ENCODE measurements at places on chromosomes 12 and 14. TPM values are rescaled to one million over a fixed set of nuclear protein-coding genes. Genes with fewer than 3 reads are reported as not detected.

DEPDC4 gene
- 1.5 TPM for total RNA-seq

CLEC4D gene
- not detected for total RNA-seq

DNA sequence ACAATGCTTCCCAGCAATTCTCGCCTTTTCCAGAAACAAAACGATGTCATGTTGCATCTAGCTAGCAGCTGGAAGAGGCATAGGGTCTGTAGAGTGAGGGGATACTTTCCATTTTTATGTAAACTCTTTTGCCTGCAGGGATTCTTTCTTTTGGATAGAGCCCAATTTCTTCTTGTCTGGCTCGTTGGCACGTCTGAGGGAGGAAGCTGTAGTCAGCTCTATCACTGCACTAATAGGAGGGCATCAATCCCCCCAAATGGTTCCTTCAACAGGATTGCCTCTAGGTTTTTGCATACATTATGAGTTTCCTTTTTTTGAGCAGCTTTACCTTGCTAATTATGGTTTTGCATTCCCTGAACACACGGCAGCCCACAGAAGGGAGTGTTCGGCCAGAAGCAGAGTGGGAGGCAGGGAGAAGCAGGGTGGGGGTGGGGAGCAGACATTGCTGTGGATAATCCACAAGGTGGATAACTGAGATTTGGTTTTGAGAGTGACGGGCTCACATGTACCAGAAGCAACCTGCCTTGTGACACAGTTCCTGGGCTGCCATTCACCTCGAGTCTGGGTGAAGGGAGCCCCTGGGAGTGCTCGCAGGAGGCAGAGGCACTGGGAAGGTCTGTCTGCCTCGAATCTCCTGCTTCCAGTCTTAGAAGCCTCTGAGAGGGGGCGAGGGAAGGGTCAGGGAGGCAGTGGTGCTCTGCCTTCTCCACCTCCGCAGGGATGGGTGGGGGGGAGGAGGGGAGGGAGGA, 24.5 kb downstream of the LRTM2 start:
- DNase-seq, result no peak
- no peaks in the 10 kb centered on the region for H3K36me3 ChIP-seq
- H3K4me3 ChIP-seq, result no peak overlapping the region
- H3K27ac ChIP-seq, result no peak overlapping the region
- H3K27me3 ChIP-seq, result peaks cover 12% of the 10 kb centered on the region
- no peaks in the 10 kb centered on the region for H3K4me1 ChIP-seq

OGFOD2 gene
- total RNA-seq, result 29.8 TPM

MIPOL1 gene
- not detected for total RNA-seq

C12orf42 gene
- 0.84 TPM for total RNA-seq

DNA sequence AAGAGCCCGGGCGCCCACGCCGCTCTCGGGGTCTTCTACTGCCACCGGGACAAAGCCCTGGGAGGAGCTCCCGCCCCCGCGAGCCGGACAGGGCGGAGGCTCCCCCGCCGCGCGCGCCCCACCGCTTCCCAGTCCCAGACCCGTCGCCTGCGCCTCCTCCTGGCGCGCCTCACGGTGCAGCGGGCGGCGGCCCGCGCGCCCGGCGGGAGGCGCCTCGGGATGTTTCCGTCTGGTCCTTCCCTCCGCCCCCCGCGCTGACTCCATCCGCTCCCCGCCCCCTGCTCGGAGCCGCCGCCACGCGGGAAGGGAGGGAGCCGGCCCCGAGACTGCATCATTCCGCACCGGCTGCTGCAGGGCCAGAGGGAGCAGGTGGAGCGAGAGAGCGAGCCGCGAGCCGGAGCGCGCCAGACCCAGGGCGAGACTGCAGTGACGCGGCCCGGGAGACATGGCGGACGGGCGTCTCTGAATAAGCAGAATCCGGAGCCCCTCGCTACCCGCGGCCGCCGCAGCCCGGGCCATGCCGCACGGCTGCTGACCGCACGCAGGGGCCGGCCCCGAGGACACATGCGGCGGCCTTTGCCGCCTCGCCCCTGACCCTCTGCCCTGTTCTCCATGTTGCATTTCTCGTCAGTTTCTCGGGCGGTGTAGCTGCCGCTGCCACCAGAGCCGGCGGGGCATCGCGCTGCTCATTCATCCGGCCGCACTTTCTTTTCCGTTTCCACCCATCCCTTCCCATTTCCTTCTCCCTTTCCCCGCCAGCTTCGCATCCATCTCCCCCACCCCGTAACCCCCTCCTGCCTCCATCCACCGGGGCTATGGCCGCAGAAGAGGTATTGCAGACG, at the start of gene BICD1:
Gene BICD1 (plus strand): TSS at position 331 of the 842 bp plus-strand sequence. CDS start 485 bp downstream, at position 816.
- peaks cover 10% of the 10 kb centered on the region for H3K27me3 ChIP-seq
- peak within 1 kb of the TSS; percentile 87 for H3K27ac ChIP-seq
- peaks cover 24% of the 10 kb centered on the region for H3K4me1 ChIP-seq
- H3K36me3 ChIP-seq, result peaks cover 4% of the 10 kb centered on the region
- H3K4me3 ChIP-seq, result peak within 1 kb of the TSS; percentile 93

All from activated CD8-positive, alpha-beta memory T cell treated with anti-CD3 and anti-CD28 coated beads, Interleukin-2, amount 10 ng/mL, durations not matched to agents 7 days and 5 days (primary cell).